ENCODE measurements at places on chromosomes 6 and 20.

DNA sequence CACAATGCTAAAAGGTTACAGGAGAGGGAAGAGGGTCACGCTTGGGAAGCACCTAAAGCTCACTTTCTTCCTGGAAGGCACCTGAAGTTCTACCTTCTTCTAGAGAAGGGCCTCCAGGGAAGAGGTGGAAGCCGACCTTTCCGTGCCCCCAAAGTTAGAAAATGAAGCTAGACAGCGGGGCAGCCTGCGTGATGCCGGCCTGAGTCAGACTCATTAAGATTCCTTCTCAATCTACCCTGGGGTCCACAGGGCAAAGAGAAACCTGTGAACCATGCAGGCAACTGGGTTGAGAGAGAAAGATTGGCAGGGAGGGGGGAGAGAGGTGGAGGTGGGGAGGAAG lies 54.8 kb upstream of the CCDC167 start:
- DNase-seq: no peak

DNA sequence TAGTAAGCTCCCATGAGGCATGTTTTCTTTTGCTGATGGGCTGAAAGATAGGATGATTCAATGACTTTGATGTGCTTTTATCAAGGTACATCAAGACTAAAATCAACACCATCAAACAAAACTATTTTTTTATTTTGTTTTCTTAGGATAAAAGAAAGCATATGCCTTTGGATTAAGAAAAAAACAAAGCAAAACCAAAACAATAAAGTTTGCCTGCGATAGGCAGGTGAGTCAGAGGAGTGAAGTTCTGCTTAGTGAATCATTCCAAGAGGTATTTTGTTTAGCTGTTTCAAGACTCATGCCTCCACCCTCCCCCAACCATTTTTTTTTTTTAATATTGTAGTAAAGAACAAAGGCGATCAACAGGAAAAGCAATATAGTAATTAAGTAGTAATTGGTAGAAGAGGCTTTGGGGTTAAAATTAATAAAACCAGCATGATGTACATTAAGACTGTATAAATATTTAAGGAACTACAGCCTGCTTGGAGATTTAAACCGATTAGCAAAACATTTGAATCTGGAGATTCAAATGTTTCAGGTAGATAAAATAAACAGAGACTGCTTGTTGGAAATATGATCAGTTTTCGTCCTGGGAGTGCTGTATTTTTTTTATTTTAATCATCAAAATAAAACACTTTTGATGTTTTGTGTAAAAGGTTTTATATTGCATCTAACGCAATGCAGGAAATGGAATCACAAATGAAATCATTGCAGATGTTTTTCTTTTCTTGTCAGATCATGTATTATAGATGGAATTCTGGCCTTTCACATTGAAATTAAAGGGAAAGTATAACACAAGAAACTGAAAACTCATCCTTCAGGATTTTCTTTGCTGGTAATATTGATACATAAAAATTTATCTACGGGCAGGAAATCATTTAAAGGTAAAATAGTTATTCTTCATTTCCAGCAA lies 482.3 kb upstream of the MANEA start:
- DNase-seq: no peak

DNA sequence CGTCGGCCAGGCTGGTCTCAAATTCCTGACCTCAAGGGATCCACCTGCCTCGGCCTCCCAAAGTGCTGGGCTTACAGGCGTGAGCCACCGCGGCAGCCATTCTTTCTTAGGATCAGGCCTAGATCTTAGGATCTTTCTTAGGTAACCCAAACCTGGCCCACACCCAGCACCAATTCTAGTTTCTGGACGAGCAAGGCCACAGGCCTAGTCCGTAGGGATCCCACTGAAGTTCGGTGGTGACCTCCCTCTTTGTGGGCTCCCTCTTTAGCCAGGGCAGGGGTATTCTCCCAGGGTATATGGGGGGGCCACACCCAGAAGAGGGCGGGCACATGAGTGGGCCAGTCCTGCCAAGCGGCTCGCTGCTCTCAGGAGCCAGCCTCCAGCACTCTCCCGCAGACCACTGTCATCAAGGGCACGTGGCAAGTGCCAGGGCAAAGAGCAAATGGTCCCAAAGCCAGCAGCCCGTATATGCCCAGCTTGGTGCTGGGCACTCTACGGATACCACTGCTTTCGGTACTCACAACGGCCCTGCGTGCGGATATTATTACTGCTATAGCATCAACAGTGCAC lies 6.5 kb downstream of the PXDC1 start:
- DNase-seq: no peak

GRCh38 chr20:890666-891057 lies 25.5 kb downstream of the ANGPT4 start:
- no peak for DNase-seq

GRCh38 chr6:111228094-111228493 lies 140.8 kb downstream of the SLC16A10 start:
- no peak for DNase-seq
